ENCODE measurements at places on chromosomes 2 and 18. TPM values are rescaled to one million over a fixed set of nuclear protein-coding genes. Genes with fewer than 3 reads are reported as not detected.

Gene RAMP1
- total RNA-seq, result 93.4 TPM

Gene XDH
- total RNA-seq, result 0.78 TPM

- no peaks in the 10 kb centered on the region for H3K27me3 ChIP-seq
- DNase-seq, result peak; percentile 92
- peaks cover 89% of the 10 kb centered on the region for H3K4me1 ChIP-seq
- H3K4me3 ChIP-seq, result peak overlapping the region; percentile 65
Measured at GRCh38 chr2:9235147-9236044, 28.8 kb downstream of the ASAP2 start.

GRCh38 chr18:45688113-45688512 is 35.9 kb upstream of the SLC14A1 start:
- H3K27ac ChIP-seq, result no peak overlapping the region
- no peaks in the 10 kb centered on the region for H3K36me3 ChIP-seq
- H3K4me3 ChIP-seq, result no peak overlapping the region
- no peak for DNase-seq

- H3K27ac ChIP-seq, result no peak overlapping the region
- H3K4me3 ChIP-seq, result no peak overlapping the region
- no peaks in the 10 kb centered on the region for H3K4me1 ChIP-seq
- H3K27me3 ChIP-seq, result peaks cover 2% of the 10 kb centered on the region
Measured at GRCh38 chr2:113172721-113173541, 840 bp upstream of the PSD4 start.

GRCh38 chr18:11951390-11951851 is 29.9 kb upstream of the IMPA2 start:
- no peak overlapping the region for H3K4me3 ChIP-seq
- no peaks in the 10 kb centered on the region for H3K36me3 ChIP-seq
- DNase-seq, result no peak
- H3K4me1 ChIP-seq, result peaks cover 49% of the 10 kb centered on the region
- H3K27ac ChIP-seq, result no peak overlapping the region

GRCh38 chr2:203002054-203002821 is 12.4 kb upstream of the NBEAL1 start:
- no peak for DNase-seq
- no peaks in the 10 kb centered on the region for H3K36me3 ChIP-seq
- H3K27ac ChIP-seq, result no peak overlapping the region

Gene ALPG
- not detected for total RNA-seq

DNA sequence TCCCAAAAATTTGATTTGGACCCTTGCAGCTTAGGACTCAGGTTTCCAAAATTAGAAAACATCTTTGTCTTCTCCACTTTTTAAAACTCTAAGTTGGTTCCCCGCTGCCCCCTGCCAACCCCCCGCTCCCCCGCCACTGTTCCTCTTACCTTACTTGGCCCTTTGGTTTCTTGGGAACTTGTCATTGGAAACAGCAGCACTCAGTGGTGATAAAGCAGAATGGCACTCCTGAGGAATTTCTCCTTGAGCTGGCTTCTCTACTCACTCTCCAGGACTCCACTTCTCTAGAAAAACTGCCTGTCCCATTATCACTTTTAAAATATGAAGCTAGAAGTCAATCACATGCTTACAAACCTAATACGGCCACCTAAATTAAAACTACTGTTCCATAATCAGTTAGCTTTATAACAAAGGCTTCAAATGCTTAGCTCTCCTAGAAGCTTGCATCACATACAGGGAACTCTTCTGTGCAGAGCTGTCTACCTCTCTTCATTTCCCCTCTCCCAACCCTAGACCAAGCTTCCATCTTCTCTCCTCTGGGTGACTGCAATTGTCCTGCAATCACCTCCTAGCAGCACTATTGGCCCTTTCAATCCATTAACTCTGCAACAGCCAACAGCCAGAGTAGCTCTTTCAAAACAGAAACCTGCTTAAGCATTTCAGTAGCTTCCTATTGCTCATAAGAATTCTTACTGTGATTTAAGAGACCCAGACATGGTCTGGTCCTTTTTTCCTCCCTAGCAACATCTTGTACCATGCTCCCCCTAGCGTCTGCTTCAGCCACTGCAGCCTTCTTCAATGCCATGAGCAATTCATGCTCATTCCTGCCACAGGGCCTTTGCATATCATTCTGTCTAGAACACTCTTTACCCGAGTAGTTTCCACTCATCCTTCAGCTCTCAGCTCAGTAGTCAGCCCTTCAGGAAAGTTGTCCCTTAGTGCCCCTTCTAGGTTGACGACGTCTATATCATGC is 15.2 kb upstream of the PLEKHM3 start:
- DNase-seq, result peak; percentile 87
- no peak overlapping the region for H3K27ac ChIP-seq
- peaks cover 4% of the 10 kb centered on the region for H3K4me1 ChIP-seq
- H3K4me3 ChIP-seq, result no peak overlapping the region
- H3K36me3 ChIP-seq, result no peaks in the 10 kb centered on the region
- peaks cover 2% of the 10 kb centered on the region for H3K27me3 ChIP-seq

Gene PLA2R1
- total RNA-seq, result 78.9 TPM

DNA sequence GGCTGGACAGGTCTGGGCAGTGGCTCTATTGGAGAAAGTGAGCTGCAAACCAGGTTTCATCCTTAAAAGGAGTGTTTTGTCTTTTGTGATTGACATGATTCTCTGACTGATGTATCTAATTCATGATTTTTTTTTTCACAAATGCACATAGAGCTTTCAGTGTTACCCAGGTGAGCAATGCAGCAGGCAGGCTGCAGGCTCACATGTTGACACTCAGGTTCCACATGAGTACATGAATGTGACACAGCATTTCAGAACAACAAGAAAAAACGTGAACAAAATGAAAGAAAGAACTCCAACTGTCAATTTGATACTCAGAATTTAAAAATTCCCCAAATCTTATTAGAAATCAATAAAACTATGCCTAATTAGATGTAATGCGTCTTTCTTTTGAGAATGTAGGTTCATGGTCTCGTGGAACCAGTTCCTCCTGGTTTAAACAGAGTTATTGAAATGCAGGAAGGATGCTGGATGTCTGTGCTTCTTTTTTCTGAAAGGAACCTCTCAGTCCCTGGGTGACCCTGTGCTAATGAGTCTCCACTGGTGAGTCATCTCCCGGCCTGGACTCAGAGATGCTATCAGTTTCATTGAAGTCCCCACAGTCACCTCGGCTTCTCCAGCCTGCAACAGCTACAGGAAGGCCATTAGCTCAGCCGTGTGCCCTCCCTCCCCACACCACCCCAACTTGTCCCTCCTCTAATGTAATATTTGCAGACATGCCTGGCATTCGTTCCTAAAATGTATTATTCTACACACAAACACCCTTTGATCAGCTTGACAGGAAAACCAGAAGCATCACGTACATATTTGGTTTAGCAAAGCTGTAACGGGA is 430.4 kb downstream of the LPIN1 start:
- H3K4me1 ChIP-seq, result peaks cover 41% of the 10 kb centered on the region
- no peak overlapping the region for H3K4me3 ChIP-seq
- H3K36me3 ChIP-seq, result no peaks in the 10 kb centered on the region
- no peaks in the 10 kb centered on the region for H3K27me3 ChIP-seq

- DNase-seq, result no peak
- no peaks in the 10 kb centered on the region for H3K27me3 ChIP-seq
- H3K4me3 ChIP-seq, result no peak overlapping the region
- H3K36me3 ChIP-seq, result peaks cover 9% of the 10 kb centered on the region
- no peaks in the 10 kb centered on the region for H3K4me1 ChIP-seq
- H3K27ac ChIP-seq, result no peak overlapping the region
Measured at GRCh38 chr18:54192900-54193299, 31.6 kb downstream of the MBD2 start.

- H3K27ac ChIP-seq, result peak within 1 kb of the TSS; percentile 93
- H3K4me3 ChIP-seq, result peak within 1 kb of the TSS; percentile 80
- peaks cover under 1% of the 10 kb centered on the region for H3K36me3 ChIP-seq
- no peaks in the 10 kb centered on the region for H3K27me3 ChIP-seq
- DNase-seq, result peak; percentile 94
Measured at GRCh38 chr2:3519255-3520205, at the start of gene ADI1. Gene ADI1, minus strand, starts transcription at chr2:3519531. Its CDS starts 44 bp downstream, at chr2:3519487.

- peaks cover 7% of the 10 kb centered on the region for H3K27me3 ChIP-seq
- H3K4me1 ChIP-seq, result no peaks in the 10 kb centered on the region
- no peak for DNase-seq
- no peak overlapping the region for H3K4me3 ChIP-seq
Measured at GRCh38 chr2:156158808-156159207, 173.7 kb downstream of the NR4A2 start.

GRCh38 chr18:51655327-51655698 is 457.8 kb upstream of the MEX3C start:
- no peaks in the 10 kb centered on the region for H3K4me1 ChIP-seq
- H3K27me3 ChIP-seq, result peaks cover 4% of the 10 kb centered on the region
- H3K36me3 ChIP-seq, result no peaks in the 10 kb centered on the region
- H3K27ac ChIP-seq, result no peak overlapping the region
- H3K4me3 ChIP-seq, result no peak overlapping the region

Gene CKAP2L
- total RNA-seq, result 6.3 TPM

GRCh38 chr2:11123001-11123809 is 32.1 kb upstream of the SLC66A3 start:
- DNase-seq, result no peak
- peaks cover 19% of the 10 kb centered on the region for H3K27me3 ChIP-seq
- no peak overlapping the region for H3K4me3 ChIP-seq
- H3K4me1 ChIP-seq, result peaks cover 4% of the 10 kb centered on the region

GRCh38 chr2:178479758-178480226 is 465 bp upstream of the PLEKHA3 start:
- DNase-seq, result no peak
- H3K4me3 ChIP-seq, result peak overlapping the region; percentile 94
- H3K4me1 ChIP-seq, result peaks cover 52% of the 10 kb centered on the region
- no peaks in the 10 kb centered on the region for H3K36me3 ChIP-seq

GRCh38 chr2:232333361-232334135 is 45.0 kb upstream of the ALPP start:
- no peak overlapping the region for H3K4me3 ChIP-seq
- no peaks in the 10 kb centered on the region for H3K27me3 ChIP-seq
- DNase-seq, result no peak
- H3K36me3 ChIP-seq, result no peaks in the 10 kb centered on the region
- no peak overlapping the region for H3K27ac ChIP-seq

DNA sequence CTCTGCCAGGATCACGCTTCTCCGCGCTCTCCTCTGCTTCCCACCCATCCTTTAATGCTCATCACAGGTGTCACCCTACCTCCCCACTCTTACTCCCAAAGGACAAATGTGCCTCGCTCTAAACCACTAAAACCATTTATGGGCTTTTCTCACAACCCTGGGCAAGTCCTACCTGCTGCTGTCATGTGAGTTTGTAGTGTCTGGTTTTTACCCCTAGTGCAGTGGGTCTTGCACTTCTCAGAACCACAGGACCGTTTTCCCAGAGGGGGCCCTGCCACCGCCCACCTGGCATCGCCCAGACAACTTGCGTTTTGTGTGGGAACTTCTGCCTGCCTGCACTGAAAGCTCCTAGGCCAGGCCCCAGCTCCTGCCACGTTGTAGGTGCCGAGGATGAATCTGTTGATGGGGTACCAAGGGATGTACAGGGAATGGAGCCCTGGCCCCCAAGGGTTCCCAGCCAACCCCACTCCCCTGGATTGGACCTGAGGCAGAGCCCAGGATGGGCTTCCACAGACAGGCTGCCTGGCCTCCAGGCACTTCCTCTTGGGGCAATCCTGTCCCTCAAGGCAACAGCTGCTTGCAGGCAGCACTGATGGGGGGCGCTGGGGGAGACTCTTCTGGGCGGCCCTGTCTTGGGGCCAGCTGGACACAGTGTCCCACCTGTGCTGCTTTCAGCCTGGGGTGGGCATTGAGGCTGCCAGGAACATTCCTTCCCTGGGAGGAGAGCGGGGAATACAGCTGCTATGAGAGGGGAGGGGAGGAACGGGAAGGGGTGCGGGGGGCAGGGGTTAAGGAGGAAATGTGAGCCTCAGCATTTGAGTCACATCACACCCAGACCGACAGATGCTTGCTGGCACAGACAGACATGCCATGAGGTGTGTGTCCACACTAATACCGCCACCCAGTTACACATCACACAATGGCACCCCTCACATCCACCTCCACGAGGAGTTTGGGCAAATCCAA is 176.3 kb downstream of the ZFP36L2 start:
- no peaks in the 10 kb centered on the region for H3K27me3 ChIP-seq
- H3K4me1 ChIP-seq, result peaks cover 48% of the 10 kb centered on the region
- no peak for DNase-seq
- no peaks in the 10 kb centered on the region for H3K36me3 ChIP-seq
- H3K27ac ChIP-seq, result no peak overlapping the region

Gene NCK2
- 45.4 TPM for total RNA-seq

GRCh38 chr18:36212301-36213171 is 25.2 kb downstream of the MOCOS start:
- H3K4me1 ChIP-seq, result peaks cover 15% of the 10 kb centered on the region
- no peak overlapping the region for H3K4me3 ChIP-seq
- H3K27me3 ChIP-seq, result no peaks in the 10 kb centered on the region
- H3K27ac ChIP-seq, result peak overlapping the region; percentile 61
- peaks cover 21% of the 10 kb centered on the region for H3K36me3 ChIP-seq

DNA sequence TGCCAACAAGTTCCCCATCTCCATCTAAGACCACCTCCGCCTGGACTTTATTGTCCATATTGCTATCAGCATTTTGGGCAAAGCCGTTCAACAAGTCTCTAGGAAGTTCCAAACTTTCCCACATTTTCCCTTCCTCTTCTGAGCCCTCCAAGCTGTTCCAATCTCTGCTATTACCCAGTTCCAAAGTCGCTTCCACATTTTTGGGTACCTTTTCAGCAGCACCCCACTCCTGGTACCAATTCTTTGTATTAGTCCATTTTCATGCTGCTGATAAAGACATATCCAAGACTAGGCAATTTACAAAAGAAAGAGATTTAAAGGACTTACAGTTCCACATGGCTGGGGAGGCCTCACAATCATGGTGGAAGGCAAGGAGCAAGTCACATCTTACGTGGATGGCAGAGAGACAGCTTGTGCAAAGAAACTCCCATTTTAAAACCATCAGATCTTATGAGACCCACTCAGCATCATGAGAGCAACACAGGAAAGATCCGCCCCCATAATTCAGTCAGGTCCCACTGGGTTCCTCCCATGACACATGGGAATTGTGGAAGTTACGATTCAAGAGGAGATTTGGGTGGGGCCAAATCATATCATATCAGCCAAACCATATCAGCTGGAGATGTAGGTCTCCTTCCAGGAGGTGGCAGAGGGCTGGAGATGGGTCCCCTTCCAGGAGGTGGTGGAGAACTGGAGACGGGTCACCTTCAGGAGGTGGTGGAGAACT is 19.8 kb upstream of the TXNDC2 start:
- no peak for DNase-seq
- H3K27me3 ChIP-seq, result no peaks in the 10 kb centered on the region
- no peak overlapping the region for H3K4me3 ChIP-seq
- peaks cover 22% of the 10 kb centered on the region for H3K36me3 ChIP-seq

GRCh38 chr2:143803936-143804335 is 674.7 kb downstream of the ARHGAP15 start:
- no peaks in the 10 kb centered on the region for H3K27me3 ChIP-seq
- H3K36me3 ChIP-seq, result no peaks in the 10 kb centered on the region

DNA sequence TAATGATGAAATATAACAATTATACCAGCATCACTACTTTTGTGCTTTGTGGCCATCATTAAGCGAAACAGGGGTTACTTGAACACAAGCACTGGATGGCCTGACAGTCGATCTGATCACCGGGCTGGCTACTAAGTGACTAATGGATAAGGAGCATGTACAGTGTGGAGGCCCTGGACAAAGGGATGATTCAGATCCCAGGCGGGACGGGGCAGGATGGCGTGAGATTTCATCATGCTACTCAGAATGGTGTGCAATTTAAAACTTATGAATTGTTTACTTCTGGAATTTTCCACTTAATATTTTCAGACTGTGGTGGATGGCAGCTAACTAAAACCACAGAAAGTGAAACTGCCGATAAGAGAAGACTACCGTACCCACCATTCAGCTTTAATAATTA is 7.0 kb upstream of the CLIP4 start:
- H3K4me3 ChIP-seq, result no peak overlapping the region
- no peak for DNase-seq
- no peaks in the 10 kb centered on the region for H3K36me3 ChIP-seq
- peak overlapping the region; percentile 84 for H3K27ac ChIP-seq
- H3K4me1 ChIP-seq, result peaks cover 10% of the 10 kb centered on the region
